Fibroblast of mammary gland (primary cell): ENCODE measurements at places on chromosomes 11 and 22.

DNA sequence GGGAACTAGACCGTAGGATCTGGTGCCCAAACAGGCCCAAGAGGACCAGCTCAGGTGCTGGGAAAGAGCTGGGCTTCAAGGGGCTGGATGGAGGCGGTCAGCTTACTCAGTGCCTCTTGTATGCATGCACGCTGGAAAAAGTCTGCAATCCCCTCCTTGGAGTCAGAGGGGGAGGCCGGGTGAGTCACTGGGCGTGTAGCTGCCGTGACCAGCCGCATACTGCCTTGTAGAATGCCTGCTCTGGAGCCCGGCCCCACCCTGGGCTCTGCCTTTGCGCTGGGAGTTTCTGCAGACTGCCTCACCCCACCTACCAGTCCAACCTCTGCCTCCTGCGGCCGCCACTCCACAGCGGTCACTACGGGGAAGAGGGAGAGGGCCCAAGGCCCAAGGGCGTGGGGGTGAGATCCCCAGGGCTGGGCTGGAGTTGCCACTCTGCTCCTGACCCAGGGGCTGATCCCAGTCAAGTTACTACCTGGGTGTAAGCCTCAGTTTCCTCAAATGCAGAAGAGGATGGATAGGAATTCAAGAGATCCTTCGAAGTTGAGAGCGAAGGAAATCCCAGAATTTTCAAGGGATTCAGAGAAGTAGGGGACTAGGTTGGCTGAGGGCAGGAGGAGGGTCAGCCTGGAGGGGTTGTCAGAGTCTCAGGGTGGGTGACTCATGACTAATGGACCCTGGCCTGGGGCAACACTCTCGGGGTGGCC lies 4.2 kb downstream of the MRGPRF start:
- peak; percentile 98 for DNase-seq

DNA sequence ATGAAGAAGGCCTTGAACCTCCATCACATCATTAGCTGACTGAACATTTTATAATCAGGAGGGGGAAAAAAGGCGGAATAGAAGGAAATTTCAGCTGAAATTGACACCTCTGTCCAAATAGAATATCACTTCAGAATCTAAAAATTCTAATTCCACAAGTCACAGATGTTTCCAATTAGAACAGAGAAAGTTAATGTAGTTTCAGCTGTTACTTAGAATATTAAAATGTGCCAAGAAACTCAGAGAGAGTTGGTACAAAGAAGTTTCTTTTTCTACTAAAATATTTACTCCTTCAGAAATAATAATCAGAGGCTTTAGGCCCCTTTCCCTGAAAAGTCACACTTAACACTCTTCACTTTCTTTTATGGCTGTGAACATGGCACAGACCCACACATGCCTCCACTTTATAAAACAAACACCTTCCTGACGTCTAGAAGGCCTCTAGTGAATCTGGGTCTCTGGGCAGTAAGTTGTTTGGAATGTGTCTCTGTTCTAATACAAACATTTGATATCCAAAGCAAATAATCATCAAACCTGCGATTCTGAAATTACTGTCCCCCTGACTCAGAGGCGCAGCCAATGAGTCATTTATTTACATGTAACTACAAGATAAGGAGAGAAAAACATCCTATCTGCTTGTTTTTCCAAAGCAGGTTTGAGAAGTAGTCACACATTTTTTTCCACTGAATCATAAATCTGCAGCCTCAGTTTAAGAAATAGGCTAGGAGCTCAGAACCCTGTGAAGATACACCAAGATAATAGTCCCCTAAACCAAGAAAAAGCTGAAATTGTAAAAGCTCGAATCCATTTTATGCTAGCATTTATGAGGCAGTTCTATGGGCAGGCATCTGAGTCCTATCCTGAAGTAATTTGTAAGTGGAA lies 148.4 kb downstream of the ME3 start:
- peak; percentile 90 for DNase-seq

DNA sequence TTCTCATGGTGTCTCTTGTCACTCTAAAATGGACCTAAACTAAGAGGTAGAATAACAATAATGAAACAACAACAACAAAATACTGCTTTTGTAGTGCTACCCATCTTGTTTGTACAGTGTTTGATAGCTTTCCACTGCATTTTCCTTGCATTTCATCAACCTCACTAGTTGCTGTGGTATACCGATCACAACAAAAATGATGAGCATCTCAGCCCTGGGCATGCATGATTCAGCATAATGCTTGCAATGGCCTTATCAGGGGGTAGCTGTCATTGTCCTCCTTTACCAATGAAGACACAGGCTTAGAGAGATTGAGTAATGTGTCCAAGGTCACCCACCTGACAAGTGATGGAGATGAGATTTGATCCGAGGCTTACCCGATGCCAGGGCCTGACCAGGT lies 682.5 kb downstream of the NTM start:
- no peak for DNase-seq

GRCh38 chr11:15638386-15638787 lies 523.7 kb downstream of the INSC start:
- DNase-seq: no peak

DNA sequence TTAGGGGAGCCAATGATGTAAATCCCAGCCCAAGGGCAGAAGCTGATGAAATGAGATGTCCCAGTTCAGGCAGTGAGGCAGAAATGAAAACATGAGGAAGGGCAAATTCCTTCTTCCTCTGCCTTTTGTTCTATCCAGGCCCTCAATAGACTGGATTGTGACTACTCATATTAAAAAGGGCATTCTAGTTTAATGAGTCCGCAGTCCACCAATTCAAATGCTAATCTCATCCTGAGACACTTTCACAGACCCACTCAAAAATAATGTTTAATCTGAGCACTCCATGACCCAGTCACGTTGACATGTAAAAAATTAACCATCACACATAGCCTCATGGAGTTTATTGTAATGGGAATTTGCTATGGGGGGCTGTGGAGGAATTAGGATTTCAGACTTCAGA lies 717.9 kb downstream of the OPCML start:
- no peak for DNase-seq

GRCh38 chr22:35915477-35916013 lies 113.1 kb downstream of the RBFOX2 start:
- DNase-seq: peak; percentile 56

DNA sequence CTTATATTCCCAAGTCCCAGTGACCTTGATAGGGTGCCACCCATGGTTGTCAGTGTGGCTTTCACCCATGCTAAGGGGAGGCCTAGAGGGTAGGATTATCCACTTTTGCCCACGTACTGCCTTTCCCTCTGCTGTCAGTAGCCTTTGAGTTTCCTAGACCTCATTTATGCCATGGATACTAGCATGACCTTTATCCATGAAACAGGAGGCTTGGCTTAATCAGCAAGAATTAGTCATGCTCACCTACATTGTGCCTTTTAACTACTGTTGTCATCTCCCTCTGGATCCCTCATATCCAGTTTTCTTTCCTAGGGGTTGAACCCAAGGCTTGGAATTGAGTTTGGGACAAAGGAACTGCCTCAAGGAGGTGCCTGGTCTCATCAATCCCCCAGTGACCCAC lies 716.7 kb downstream of the NTM start:
- DNase-seq: no peak

DNA sequence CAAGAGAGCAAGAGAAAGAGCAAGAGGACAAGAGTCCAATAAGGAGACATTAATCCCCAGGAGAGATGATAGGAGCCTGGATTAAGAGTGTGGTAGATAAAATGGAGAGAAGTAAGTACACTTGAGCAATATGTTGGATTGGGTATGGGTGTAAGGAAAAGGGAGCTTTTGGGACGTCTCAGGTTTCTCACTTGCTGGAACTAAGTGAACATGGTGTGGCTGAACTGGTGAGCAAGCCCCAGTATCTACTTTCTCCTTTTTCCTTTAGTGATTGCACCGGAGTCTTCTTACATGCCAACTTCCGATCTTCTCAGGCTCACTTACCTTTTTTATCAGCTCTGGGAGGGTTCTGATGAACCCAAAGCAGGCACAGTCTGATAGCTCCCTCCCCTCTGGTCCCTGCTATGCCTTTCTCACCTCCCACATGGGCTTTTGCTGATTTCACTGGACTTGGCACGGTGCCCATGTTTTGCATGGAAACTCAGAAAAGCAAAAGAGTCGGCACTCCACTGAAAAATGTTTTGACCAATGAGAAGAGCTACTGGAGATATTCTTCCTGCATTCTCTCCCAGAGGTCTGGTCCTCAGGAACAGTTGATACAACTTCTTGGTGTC lies 14.5 kb upstream of the APLNR start:
- DNase-seq: peak; percentile 41

GRCh38 chr11:124801636-124802312 lies 1.6 kb upstream of the MSANTD2 start:
- peak; percentile 80 for DNase-seq

GRCh38 chr11:124302347-124303125 lies 11.2 kb downstream of the OR8D1 start:
- DNase-seq: no peak

DNA sequence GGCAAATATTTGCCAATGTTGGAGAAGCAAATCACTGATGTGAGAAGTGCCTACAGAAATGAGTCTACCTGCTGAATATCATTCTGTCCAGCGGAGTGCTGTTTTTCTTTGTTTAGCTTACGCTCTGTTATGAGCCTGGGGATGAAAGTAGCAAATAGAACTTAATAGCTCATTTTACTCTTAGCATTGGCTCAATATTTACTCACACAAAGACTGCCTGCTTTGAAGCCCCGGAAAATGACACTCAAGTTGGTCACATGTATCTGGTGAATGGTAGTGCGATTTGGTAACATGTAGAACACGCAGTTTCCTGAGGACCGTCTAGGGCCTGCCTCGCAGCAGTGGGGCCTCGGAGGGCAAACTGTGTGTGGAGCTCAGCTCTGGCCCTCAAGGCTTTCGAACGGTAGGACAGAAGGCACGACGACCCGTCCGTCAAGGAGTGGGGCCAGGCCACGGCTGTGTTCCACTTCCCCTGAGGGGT lies 38.9 kb downstream of the TBC1D22A start:
- no peak for DNase-seq

- peak; percentile 46 for DNase-seq
These were observed 5.6 kb upstream of the KCTD17 start for GRCh38 chr22:37045958-37046357.

- peak; percentile 15 for DNase-seq
These were observed 36.4 kb downstream of the PIK3C2A start for GRCh38 chr11:17171343-17171742.

DNA sequence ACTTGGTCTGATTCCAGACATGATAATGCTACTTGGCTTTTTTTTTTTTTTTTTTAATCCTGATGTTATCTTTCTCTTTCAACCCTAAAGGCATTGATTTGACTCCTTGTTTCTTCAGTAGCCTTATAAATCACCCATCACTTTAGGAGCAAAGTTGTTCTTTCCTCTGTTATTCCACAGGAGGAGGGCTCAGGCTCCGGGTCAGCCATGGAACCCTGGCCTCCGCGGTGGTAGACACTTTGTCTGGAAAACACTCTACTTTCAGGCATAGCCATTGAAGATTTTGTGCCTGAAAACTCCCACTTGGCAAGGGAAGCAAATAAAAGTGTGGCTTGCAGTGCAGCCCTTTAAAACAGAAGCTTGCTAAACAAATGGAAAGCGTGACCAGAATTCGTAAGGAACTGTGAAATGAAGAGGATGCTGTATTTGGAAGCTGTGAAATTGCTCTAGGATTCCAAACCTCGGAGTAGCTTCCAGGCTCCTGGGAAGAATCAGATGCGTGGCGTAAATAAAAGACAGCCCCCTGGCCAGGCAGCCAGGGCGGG lies 44.9 kb downstream of the ARHGAP8 start:
- DNase-seq: no peak

DNA sequence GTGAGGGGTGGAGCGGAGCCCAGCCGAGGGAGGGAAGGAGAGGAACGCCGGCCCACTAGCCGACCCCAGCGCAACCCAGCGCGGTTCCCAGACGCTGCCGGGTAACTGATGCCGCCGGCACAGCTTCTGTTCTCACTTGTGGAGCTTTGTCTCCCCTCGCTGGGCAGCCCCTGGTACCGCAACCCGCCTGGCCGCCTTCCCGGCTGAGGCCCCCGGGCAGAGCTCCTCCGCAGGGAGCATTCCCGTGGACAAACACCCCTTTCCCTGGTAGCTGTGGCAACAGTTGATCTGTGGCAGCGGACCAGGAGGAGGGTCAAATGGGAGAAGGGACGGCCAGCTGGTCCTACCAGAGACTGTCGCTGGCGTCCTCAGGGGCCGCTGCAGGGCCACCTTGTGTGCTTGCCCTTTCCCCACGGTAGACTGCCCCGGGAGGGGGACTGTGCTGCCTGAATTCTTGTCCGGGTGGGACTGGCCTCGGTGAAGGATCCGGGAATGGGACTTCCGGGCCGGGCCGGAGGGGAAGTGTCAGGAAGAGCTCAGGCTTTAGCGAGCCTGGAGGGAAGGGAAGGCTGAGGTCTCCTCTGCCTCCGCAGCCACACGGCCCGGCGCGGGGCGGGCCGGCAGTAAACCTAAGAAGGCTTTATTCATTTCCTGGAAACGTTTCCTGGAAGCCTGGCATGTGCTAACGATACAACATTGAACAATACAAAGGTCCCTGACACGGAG lies 468.0 kb downstream of the OPCML start:
- peak; percentile 9 for DNase-seq

GRCh38 chr11:103497268-103497667 lies 388.0 kb downstream of the DYNC2H1 start:
- no peak for DNase-seq

DNA sequence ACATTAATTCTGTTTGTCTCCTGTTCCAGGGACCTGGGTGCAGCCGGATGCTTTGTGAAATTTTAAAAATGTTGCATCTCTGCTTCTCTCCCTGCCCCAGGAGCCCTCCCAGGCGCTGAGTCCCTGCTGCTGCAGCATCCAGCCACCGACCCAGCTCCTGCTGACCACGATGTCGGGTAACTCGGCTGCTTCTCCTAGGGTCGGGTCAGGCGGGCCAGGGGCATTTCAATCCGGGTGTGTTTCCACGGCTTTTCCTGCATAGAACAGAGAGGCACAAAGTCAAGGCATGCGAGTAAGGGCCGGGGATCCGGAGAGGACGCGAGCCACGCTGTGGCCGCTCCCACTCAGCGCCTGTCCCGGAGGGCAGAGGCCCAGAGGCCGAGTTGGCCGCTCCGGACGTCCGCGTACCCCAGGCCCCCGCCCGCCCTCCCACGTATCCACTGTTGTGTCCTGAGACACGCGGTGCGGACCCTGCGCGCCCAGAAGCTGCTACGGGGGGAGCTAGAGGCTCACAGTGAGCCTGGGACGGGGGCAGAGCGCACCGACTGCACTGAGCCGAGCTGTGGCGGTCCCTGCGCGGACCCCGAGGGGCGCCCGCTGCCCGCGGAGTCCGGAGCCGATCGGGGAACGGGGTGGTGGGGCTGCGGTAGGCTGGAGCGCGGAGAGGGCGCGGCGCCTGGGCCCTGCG lies at the start of gene POU2AF3:
Gene POU2AF3 (plus strand): TSS at position 134 of the 688 bp plus-strand sequence. CDS start 36 bp downstream, at position 170.
- no peak for DNase-seq

GRCh38 chr22:40522141-40522540 lies 114.4 kb downstream of the MRTFA start:
- DNase-seq: no peak
